Gastrocnemius medialis (tissue), 4 donors: ENCODE measurements at places on chromosomes 3 and 15.
A peak's percentile ranks its signal among the peaks of the same experiment; 100 is the strongest.

- DNase-seq = peak; percentile 93
Measured at GRCh38 chr3:15964605-15965442, 167.0 kb upstream of the ANKRD28 start.

DNA sequence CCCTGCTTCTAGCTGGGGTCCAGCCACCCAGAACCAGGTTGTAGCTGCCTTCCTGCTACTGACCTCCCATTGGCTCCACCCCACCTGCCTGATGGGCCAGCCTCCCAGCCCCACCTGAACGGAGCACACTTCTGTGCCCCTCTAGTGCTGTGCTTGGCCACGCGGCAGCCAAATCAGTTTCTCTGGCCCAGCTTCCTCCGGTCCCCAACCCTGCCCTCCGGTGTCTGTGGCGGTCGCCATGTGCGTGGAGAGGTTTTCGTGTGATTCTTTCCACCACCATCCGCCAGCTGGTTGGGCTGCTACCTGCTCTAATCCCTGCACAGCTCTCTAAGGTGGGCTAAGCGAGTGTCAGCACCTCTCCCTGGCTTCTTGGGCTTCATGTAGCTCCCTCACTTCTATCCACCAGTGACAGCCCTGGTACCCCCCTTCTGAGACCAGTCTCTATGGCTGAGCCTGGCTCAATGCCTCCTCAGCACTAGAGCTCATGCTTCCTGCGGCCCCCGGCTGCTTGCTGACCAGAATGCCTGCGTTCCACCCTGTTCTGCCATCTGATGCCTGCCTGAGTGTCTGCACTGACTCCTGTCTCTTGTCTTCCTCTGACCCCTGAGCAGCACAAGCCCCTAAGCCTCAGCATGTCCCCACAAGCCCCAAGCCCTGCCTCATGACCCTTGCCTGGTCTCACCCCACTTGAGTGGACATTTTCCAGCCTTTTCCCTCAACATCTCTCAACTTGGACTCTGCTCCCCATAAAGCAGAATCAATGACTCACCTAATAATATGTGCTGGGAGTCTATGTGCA is 23.2 kb upstream of the MAGEF1 start:
- no peak for DNase-seq

GRCh38 chr3:69081583-69082262 is 1.6 kb upstream of the UBA3 start:
- DNase-seq = peak; percentile 77

DNA sequence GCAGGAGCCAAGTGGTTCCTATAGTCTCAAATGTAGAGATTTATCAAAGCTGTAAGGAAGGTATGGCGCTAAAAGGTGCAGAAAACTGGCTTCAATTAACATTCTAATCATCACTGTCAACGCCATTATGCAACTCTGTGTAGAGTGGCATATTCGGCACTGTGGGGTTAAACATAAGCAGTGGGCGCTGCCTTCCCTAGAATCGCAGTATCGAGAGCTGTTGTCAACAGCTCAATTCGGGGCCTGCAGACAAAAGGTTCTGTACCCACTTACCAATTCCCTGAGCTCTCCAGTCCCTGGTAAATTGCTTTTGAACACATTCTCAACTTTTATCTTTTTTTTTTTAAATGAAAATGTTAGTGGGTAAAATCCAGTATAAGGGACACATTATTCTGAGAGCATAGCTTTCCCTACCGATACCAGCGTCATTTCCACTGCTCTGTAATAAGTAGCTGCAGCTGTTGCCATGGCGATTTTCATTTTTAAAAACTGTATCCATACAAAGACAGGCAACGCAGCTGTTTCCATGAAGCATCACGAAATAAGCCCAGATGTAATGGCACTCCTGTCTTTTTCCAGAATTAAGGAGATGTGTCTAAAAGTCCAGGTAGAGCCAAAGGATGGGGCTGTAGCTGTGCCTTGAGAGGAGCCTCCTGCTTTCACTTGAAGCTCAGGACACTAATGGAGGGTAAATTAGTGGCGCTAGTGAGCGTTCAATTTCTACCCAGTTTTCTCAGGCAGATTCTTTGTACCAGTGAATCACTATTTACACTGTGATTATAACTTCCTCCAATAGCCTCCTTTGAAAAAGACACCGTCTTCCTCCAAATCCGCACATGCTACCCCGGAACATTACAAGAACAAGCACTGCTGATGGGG is 250.3 kb downstream of the SLC9A9 start:
- no peak for DNase-seq
